NB4 (cell line): ENCODE measurements at places on chromosomes 12 and 14.

- no peak for DNase-seq
Observed at GRCh38 chr12:29762637-29763300, 21.0 kb downstream of the TMTC1 start.

DNA sequence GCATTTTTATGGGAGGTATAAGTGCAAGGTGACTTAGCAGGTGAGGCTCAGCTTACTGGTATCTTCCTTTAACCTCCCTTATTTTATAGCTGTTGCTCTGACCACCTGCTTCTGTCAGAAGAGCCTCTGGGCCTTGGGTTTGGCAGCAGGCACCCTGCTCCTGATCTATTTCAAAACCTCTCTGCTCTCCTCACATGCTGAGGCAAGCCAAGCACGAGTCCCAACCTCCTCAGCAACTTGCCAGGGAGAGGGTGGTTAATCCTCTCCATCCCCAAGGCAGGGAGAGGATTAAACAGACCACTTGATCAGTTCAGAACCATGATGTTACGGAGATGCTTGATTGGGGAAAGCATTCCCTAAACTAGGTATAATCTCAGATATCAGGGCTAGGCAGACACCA lies 5.4 kb downstream of the PLEKHH1 start:
- DNase-seq: no peak

- DNase-seq: no peak
Observed at GRCh38 chr12:58455136-58455535, 465.2 kb downstream of the LRIG3 start.

DNA sequence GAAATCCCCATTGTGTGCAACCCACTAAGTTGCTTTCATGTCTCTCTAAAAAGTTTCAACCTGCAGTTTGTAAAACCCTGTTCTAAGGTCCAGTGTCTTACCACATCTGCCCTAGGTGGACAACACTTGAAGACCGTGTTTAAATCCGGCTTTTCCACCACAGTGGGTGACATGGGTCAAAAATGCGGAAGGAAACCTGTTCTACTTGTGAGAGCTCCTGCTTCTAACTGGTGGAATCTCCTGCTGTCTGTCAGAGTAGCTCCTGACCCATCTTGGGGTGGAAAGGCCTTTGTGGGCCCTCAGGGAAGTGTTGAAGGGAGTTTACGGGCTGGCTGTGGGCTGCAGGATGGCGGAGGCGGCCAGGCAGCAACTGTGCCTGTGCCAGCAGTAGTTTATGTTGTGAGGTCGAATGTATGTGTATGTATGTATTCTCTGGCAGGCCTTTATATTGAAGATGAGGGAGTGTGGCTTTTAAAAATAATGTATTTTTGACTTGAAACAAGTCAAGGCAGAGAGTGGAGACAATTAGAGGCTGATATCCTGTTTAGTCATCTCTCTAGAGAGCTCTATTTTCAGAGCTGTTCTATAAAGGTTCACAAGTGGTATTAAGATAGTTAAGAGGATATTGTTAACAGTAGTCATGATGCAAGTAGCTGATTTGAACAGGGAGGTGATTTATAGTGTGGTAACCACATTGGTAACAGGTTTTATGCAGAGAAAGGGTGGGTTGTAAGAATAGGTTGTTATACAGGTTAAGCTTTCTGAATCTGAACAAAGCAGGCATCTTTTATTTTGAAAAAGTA lies 67.0 kb downstream of the PRKCH start:
- no peak for DNase-seq

DNA sequence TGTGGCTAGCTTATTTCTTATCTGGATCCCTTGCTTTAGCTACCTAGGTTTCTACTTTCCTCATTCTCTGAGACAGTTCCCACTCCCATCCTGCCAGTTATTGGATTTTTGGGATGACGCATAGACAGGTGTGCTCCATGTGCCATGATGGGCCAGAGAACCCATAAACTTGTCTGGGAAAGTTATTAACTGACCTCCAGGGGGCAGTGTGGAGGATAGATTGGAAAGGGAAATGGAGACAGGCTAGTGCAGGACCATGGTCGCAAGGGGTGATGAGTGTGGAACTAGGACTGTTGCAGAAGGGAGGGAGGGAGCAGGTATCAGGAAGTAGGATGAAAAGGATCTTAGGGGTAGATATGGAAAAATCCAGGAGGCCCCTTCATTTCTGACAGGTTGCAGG lies 80.3 kb downstream of the ESRRB start:
- DNase-seq: peak; percentile 49

- DNase-seq: no peak
Observed at GRCh38 chr14:28776482-28777266, 10.1 kb downstream of the FOXG1 start.

- no peak for DNase-seq
Observed at GRCh38 chr12:26782372-26783130, 50.4 kb downstream of the ITPR2 start.

DNA sequence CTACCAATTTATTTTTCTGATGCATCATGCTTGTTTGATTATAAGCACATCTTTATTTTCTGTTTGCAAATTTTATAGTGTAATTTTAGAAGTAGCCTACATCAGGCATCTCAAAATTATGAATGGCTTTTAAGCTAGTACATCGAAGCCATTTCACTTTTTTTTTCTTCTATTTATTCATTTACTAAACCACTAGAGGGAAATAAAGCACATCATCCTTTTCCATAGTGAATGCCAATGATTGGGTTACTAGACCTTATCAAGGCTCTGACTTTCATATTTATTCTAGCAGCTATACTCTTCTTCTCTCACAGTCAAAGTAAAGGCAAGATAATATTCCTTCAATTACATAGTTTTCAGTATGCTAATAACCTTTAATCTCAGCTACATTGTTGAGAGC lies 736.4 kb upstream of the LRFN5 start:
- DNase-seq: no peak

DNA sequence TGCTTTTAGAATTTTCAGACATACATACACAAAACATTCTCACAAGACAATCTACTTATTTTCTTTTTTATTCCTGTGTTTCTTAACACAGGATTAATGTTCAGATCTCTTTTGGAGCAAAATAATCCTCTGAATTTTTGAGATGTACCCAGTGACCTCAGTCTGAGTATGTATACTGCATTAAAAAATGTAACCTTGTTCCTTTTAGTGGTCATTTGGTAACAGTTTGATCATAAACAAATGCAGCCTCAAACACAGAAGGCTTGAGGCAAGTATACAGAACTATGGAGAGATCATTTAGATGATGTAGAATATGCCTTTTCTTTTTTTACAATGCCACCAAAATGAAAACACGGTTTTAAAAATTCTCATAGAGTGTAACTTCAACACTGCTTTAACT lies 9.7 kb downstream of the HIF1A start:
- no peak for DNase-seq

DNA sequence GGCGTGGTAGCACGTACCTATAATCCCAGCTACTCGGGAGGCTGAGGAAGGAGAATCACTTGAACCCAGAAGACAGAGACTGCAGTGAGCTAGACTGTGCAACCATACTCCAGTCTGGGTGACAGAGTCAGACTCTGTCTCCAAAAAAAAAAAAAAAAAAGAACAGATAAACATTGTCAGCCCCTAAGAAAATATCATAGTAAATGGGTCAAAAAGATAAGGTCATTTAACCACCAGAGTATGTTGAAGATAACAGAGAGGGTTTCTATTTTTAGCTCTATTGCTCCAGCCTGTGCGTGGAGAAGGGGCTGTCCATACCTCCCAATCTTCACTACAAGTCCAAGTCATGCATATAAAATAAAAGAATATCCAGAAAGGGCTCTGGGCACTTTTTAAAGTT lies 15.4 kb downstream of the LGMN start:
- no peak for DNase-seq

DNA sequence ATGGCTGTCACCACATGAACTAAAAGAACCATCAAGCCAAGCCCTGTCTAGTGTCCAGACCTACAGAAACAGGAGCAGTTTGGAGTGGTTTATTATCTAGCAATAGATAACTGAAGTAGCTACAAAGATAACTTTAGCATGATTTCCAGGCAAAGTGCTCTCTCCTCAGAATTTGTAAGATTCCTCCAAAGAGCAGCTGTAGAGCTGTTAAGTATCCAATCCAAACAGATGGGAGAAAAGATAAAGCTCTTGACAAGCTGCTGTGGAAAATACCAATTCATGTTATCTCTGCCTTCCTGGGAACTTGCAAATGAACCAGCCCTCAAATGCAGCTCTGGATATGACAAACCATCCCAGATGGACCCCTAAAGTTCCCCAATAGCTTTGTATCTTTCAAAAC lies 78.9 kb upstream of the RESF1 start:
- no peak for DNase-seq

DNA sequence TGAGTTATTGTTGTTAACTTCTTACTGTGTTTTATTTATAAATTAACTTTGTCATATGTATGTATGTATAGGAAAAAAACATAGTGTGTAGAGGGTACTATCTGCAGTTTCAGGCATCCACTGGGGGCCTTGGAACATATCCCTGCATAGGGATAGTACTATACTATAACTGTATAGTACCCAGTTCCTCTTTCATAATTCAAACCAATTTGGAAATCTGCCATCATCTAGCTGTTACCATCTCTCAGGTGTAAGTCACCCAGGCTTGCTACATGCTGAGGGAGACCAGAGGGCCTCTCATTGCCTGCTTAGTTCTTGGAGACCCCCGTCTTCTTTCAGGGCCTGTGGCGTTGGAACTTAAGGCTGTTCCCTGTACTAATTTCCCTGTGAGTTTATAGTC lies 12.9 kb upstream of the DCD start:
- DNase-seq: no peak

- no peak for DNase-seq
Observed at GRCh38 chr14:96038920-96039632, at the start of gene C14orf132. TSS of gene C14orf132 (plus strand) at chr14:96039362. CDS start at chr14:96039501, 139 bp downstream.

DNA sequence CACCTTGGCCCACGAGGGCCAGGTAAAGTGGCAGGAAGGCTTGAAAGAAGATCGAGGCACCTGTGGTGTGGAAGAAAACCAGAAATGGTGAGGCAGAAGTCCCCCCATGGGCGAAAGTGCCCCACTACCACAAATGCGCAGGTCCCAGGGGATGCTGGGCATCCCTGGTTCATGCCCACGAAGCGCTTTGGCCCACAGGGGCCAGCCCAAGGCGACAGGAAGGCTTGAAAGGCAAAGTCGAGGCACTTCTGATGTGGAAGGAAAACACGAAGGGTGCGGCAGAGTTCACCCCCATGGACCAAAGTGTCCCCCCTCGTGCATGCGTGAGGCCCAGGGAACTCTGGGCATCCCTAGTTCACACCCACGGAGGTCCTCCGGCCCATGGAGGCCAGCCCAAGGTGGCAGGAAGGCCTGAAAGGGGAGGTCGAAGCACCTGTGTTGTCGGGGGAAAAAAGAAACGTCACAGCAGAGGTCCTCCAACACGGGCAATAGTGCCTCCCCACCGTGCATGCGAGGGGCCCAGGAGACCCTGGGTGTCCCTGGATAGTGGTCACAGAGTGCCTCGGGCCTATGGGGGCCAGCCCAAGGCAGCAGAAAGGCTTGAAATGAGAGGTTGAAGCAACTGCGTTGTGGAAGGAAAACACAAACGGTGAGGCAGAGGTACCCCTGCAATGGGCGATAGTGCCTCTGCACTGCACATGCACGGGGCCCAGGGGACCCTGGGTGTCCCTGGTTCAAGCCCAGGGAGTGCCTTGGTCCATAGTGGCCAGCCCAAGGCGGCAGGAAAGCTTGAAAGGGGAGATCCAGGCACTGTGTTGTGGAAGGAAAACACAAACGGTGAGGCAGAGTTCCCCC lies 373.9 kb downstream of the ALG10 start:
- DNase-seq: no peak

GRCh38 chr14:70149596-70150165 lies 39.1 kb downstream of the SLC8A3 start:
- no peak for DNase-seq

- DNase-seq: peak; percentile 44
Observed at GRCh38 chr12:50058743-50059312, 1.4 kb downstream of the ASIC1 start.

DNA sequence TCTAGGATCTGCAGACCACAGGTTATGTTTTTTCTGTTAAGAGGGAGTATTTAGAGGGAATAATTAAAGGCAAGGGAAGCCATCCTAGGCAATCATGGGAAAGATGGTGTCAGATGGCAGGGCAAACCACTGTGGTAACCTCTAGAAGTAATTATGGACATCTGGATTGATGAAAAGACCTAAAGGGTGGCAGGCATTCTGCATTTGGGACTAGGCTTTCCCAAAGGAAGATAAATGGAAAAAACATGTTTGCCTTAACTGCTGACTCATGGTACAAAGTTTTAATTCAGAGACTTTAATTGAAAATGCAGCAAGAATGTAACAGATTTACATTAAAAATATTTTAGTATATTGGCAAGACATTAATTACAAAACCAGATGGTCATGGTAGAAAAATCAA lies 88.1 kb downstream of the TMEM30B start:
- no peak for DNase-seq

- DNase-seq: peak; percentile 81
Observed at GRCh38 chr12:12715459-12716150, 1.6 kb upstream of the CDKN1B start.

GRCh38 chr14:98926801-98927200 lies 345.2 kb downstream of the BCL11B start:
- DNase-seq: no peak

DNA sequence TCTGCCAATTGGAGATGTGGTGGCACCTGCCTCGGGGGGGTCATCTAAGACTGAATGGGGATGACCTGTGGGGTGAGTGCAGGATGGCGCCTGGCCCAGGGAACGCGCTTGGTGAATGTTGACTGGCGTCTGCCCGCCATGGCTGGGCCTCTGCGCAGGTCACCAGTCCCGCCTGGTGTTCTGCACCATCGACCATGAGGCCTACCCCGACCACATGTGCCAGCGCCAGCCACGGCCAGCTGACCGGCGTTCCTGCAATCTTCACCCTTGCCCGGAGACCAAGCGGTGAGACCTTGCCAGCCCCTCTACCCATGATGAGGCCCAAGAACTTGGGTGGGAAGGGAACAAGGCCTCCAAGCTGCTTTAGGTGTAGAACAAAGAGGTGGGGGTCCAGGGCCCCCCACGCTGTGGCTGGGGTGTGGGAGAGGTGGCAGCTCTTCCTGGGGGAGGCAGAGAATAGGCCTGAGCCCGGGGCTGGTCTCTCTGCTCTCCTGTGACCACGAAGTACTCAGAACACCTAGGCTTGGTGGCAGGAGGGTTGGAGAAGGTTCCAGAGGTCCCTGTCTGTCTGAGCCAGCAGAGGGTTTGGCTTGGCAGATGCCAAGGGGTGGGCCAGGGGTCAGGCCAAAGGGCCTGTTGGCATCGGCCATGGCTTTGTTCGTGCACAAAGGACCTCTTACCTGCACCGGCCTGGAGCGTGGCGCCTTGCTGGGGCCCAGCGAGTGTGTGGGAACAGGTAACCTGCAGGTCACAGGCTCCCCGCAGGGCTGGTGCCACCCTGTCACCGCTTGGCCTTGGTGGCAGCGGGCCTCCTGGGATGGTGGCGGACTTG lies 15.4 kb downstream of the PAPLN start:
- DNase-seq: no peak

DNA sequence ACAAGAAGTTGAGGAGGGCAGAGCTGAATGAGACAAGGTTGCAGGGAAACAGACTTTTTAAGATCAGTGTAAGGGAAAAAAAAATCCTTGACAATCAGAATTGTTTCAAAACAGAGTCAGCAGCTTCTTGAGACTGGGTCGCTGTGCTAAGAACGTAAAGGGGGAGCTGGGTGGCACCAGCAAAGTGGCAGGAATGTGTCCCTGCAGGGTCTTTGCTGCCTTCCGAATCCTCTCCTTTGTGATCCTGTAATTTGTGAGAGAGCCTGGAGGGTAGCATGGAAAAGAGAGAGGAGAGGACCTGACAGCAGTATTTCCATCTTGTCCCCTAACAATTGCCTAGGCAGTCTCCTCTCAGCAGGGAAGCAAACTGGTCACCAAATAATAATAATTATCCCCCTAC lies 472.8 kb downstream of the RGS6 start:
- no peak for DNase-seq

- DNase-seq: no peak
Observed at GRCh38 chr14:34050606-34051005, 99.7 kb upstream of the EGLN3 start.
